Stimulated activated CD4-positive, alpha-beta T cell treated with anti-CD3 and anti-CD28 coated beads, TNF-alpha, amount 100 ng/mL, for 24 hours (primary cell): ENCODE measurements at places on chromosomes 3 and 15.

DNA sequence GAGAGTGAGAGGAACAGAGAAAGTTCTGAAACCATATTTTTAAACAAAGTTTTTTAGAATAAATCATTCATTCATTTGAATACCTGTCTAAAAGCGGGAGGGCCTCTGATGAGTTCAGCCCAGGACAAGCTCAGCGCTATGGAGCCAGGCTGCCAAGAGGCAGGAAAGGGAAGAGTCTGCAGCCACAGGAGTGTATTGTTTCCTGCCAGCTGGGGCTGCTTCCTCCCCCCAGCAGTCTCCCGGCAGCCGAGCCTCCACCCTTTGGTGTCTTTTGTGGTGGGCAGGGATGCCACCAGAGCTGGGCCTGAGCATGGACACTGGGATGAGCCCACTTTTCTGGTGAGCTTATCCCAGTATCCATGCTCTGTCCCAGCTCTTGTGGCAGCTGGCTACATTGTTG is 199.5 kb upstream of the TPRG1 start:
- DNase-seq = no peak

- no peak for DNase-seq
Observed at GRCh38 chr3:177826253-177826652, 629.0 kb upstream of the TBL1XR1 start.

DNA sequence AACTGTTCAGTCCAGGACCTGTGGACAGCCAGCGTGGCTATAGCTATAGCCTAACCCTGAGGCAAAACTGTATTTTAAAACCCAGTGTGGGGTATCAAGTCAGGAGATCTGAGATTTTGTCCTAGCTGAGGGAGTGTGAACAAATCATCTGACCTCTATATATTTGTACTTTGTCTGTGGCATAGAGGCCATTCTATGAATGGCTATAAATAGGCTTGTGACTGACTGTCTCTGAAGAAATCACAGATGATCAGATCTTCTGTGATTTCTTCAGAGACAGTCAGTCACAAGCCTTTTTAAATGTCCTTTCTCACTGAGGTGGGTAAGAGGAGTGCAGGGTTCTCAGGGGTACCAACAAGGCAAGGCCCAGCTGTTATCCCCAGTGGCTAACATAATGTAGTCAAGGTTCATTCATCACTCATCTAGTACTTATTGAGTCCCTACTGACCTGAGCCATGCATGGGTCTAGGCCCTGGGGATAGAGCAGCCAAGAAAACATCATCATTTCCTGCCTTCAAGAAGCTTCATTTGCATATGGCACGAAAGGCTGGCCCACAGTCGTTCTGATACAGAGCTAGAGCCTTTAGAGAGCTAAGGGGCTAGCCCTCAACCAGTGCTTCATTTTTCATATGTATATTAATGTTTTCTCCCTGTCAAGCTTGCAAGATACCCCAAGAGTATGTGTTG is 53.3 kb downstream of the TIPARP start:
- no peak for DNase-seq

DNA sequence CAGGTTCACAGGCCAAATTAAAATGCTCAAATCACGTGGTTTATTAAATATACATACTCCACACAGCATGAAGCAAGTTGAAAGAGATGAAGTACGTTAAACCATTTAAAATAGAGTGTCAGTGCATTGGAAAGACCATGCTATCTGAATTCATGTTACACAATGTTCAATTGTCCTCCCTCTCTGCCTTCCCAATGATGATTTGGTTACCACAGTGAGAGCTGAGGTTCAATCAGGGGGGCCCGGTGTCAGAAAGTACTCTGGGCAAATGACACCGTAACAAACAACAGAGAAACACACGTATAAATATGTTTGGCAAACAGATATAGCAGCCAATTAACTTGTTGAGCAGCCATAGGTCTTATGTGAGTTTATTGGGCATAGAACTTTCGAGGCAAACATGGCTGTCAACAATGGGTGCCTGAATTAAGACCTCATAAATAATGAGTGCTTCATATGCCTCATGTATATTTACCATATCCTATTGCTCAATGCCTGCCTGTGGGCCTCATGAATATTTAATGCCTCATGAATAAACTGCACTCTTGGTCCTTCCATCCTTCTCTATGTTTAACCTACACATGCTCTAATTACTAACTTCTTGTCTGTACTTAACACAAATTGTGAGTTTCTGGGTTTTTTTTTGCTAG is 641.5 kb downstream of the PLOD2 start:
- no peak for DNase-seq

- no peak for DNase-seq
Observed at GRCh38 chr15:62394079-62394478, 229.0 kb upstream of the C2CD4B start.

GRCh38 chr3:25665315-25666280 is 891 bp upstream of the TOP2B start:
- no peak for DNase-seq

DNA sequence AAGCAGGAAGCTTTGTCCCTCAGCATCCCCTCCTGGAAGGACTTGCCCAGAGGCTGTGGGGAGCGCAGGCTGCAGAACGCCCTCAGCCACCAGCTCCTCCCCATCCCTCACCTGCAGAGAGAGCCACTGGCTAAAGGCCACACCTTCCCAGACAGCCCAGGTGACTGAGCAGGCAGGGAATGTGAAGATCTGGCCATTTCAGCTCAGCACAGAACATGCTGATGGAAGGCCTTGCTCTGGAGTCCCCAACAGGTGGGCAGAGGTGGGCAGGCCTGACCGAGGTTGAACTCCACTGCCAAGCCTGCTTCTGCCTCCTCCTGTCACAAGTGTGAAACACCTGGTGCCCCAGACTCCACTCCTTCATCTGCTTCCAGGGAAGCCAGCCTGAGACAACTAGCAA is 50.7 kb upstream of the SEC61A1 start:
- no peak for DNase-seq

- DNase-seq = no peak
Observed at GRCh38 chr15:60614862-60615771, 136.2 kb upstream of the ICE2 start.

- DNase-seq = no peak
Observed at GRCh38 chr15:90596943-90597342, 67.2 kb downstream of the CRTC3 start.

DNA sequence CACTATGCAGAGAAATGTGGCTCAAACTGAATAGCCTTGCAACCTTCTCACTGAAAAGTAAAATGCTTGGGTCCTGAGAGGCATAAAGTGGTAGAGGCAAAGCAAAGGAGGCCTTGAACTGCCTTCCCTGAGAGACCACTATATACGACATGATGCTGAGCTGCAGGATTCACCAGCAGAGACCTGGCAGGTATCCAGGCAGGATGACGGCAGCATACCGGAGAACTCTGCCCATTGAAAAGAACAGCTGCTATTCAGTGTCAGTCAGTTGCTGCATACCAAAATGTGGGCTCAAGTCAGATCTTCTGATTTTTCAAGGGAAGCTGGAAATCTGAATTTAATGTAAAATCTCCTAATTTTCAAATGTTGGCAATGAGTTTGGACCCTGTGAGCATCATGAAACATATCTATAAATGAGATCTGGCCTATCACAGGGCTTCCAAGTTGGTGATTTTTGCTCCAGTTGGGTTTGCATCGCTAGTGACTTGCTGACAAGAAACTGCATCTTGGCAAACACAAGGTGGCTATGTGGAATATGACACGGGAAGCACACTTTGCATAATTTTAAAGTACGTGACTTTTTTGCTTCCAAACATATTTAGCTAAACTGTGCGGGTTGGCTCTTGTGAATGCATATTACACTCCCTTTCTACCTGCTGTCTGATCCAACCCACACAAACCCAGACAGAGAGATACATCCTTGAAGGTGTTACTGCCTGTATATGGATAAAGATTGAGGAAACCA is 529.0 kb downstream of the AGBL1 start:
- DNase-seq = no peak

- no peak for DNase-seq
Observed at GRCh38 chr3:159766563-159767185, 222.0 kb upstream of the IL12A start.
